ENCODE measurements at places on chromosomes 4 and X. TPM values are rescaled to one million over a fixed set of nuclear protein-coding genes. Genes with fewer than 3 reads are reported as not detected.

Gene SLC10A3
- total RNA-seq: 27.3 TPM

Gene RBM47
- 2.9 TPM for total RNA-seq

Gene RS1
- total RNA-seq: not detected

Gene UGT2B11
- total RNA-seq: not detected

Gene CPZ
- total RNA-seq: 6.3 TPM

Gene TLL1
- 2.7 TPM for total RNA-seq

Gene ARHGAP36
- total RNA-seq: not detected

Gene CLGN
- 1.1 TPM for total RNA-seq

Gene SSX2B
- not detected for total RNA-seq

Gene XK
- total RNA-seq: 0.17 TPM
